ENCODE measurements at places on chromosomes 12 and 14. TPM values are rescaled to one million over a fixed set of nuclear protein-coding genes. Genes with fewer than 3 reads are reported as not detected.

- DNase-seq, result no peak
These were observed 413.6 kb downstream of the BTG1 start for GRCh38 chr12:91732086-91732485.

DNA sequence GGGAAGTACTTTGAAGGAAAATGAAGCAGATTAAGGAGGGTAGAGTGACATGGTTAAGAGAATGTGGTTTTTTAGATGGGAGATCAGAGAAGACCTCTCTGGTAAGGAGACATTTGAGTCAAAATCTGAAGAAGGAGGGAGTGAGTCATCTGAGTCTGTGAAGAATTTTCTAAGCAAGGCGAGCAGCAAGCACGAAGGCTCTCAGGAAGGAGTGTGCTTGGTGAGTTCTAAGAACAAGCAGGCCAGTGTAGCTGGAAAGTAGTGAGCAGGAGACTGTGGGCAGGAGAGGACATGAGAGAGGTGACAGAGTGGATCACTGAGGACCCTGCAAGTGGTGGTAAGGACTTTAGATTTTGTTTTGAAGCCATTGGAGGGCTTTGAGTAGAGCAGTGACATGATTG is 76.3 kb upstream of the FUT8 start:
- DNase-seq, result no peak

- no peak for DNase-seq
These were observed 78.9 kb downstream of the KDM2B start for GRCh38 chr12:121501946-121502345.

The SLC8A3 gene
- total RNA-seq, result not detected

The TOGARAM1 gene
- total RNA-seq, result 30.0 TPM

The HVCN1 gene
- total RNA-seq, result 13.4 TPM

- no peak for DNase-seq
These were observed 104.4 kb downstream of the DAD1 start for GRCh38 chr14:22484632-22485031.

The GPRC5A gene
- 13.8 TPM for total RNA-seq

DNA sequence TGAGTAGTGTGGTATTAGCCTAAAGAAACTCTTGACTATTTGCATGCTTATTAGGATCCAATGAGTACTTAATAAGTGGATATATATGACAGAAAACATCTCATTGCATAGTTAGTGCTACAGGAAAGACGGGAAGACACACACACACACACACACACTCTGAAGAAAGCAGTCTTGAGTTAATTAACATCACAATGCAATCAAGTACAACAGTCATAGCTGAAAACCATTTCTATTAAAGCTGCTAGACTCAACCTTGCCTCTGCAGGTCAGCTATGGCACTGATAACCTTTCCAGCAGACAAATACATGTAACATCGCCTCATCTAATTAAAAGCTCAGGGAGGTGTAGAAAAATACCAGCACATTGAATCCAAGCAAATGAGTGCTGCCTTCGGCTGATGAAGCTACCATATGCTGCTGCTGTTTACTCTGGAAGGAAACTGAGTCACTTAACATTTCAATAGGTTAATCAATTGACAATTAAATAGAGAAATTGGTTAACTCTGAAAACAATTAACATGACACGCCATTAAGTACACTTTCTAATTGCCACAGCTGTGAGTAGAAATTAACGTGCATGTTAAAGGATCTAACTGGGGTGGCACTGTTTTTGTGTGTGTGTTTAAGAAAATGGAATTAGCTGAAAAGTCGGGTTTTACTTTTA is 93.2 kb upstream of the OTX2 start:
- no peak for DNase-seq

DNA sequence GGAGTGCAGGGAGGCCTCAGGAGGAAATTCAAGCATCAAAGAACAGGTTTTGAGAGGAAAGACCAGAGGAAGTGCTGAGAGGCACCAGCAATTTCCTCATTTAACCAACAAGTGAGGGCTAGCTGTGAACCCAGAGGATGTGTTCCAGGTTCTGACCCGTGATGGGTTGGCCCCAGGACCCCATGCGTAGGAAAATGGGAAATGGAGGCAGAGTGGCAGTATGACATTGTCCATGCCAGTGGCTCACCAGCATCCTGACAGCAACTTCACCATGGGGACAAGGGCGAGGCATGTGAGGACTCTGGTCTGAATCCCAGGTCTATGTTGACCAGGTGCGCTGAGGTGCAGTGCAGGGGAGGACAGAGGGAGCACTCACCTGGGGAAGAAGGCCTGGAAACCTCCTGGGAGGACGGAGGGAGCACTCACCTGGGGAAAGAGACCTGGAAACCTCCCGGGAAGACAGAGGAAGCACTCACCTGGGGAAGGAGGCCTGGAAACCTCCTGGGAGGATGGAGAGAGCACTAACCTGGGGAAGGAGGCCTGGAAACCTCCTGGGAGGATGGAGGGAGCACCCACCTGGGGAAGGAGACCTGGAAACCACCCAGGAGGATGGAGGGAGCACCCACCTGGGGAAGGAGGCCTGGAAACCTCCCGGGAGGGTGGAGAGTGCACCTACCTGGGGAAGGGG is 6.7 kb upstream of the CACNA2D4 start:
- DNase-seq, result no peak

GRCh38 chr14:52835122-52835903 is 43.9 kb upstream of the GNPNAT1 start:
- DNase-seq, result no peak

DNA sequence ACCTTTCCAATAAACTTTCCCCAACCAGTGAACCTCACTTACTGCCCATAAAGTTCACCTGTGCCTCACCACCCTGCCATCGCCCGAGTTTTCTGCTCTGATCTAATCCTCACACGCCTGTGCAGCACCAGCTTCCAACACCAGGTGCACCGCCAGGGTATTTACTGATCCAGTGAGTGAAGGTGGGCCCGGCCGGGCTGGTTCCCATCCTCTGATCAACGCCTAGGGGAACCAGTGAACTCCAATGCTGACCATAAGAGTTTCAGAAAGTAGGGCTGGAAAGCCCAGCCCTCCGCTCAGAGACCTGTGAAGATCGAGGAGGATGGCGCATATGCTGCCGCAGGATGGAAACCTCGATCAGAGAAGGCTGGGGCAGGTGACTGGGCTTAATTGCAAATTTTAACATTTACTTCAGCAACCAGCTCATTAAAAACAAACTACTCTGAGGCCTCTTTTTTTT is 685 bp upstream of the MYL6B start:
- DNase-seq, result peak; percentile 58

GRCh38 chr12:7555752-7556151 is 52.2 kb upstream of the CD163 start:
- no peak for DNase-seq

DNA sequence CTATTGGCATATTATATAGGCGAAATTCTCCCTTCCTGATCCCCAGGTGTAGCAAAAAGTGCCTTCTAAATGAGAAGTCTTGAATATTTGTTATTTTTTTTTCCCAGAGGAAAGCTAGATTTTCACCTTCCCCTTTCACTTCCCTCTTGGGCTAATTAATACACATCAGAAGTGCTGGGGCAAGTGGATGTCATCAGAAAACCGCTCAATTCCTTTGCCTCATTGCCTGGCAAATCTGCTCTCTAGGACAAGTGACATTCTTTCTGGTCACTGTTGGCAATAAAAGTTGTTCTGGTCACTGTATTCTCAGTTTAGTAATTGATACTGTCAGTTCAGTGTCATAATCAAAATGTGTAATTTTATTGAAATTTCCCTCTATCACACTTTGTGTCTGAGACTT is 174.5 kb downstream of the ETNK1 start:
- DNase-seq, result no peak

GRCh38 chr12:70121562-70121961 is 121.7 kb upstream of the CNOT2 start:
- no peak for DNase-seq

- no peak for DNase-seq
These were observed 147.1 kb upstream of the SLCO1C1 start for GRCh38 chr12:20547816-20548575.

- no peak for DNase-seq
These were observed 66.0 kb downstream of the NUAK1 start for GRCh38 chr12:106072751-106073150.

DNA sequence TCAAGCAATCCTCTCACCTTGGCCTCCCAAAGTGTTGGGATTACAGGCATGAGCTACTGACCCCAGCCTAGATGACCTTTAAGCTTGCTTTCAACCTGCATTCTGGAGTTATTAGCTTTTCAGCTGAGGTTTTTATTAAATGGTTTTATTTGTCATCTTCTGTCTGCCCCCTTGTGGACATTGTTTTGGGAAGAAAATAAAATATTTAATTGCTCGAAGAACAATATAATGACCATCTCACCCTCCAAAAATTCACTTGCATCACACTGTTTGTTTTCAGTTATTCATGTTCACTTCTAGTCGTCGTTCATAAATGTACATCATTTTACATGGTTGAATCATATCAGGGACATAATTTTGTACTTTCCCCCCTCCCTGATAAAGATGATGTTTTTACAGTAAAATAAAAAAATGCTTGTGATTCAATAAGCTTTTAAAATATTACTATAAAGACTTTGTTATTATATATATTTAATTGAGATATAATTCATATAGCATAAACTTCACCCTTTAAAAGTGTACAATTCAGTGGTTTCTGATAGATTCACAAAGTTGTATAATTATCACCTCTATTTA is 10.1 kb upstream of the SPATS2 start:
- no peak for DNase-seq

GRCh38 chr12:116427200-116427930 is 131.8 kb upstream of the MAP1LC3B2 start:
- no peak for DNase-seq

- DNase-seq, result no peak
These were observed 21.4 kb upstream of the CEP170B start for GRCh38 chr14:104843442-104844305.

GRCh38 chr12:88308825-88309224 is 166.7 kb downstream of the TMTC3 start:
- no peak for DNase-seq

The OVCH1 gene
- 0.17 TPM for total RNA-seq

GRCh38 chr12:10959804-10960203 is 20.7 kb upstream of the TAS2R14 start:
- no peak for DNase-seq

DNA sequence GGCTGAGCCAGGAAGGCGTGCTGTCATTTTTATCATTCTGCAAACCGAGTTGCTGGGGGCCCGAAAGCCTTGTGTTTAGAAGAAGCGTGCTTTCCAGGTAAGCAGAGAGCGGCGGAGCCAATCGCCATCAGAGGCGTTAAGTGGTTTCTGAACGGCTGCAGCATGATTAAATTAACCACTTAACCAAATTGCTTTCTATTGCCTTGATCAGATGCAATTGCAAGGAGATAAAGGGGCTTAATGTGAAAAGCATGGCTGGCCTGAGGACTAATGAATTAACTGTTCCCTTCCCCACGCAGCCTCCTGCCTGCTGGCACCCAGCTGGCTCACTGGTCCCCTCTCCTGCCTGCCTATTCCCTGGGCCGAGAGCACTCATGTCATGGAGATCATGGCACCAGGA is 36.6 kb upstream of the CHGA start:
- DNase-seq, result no peak

DNA sequence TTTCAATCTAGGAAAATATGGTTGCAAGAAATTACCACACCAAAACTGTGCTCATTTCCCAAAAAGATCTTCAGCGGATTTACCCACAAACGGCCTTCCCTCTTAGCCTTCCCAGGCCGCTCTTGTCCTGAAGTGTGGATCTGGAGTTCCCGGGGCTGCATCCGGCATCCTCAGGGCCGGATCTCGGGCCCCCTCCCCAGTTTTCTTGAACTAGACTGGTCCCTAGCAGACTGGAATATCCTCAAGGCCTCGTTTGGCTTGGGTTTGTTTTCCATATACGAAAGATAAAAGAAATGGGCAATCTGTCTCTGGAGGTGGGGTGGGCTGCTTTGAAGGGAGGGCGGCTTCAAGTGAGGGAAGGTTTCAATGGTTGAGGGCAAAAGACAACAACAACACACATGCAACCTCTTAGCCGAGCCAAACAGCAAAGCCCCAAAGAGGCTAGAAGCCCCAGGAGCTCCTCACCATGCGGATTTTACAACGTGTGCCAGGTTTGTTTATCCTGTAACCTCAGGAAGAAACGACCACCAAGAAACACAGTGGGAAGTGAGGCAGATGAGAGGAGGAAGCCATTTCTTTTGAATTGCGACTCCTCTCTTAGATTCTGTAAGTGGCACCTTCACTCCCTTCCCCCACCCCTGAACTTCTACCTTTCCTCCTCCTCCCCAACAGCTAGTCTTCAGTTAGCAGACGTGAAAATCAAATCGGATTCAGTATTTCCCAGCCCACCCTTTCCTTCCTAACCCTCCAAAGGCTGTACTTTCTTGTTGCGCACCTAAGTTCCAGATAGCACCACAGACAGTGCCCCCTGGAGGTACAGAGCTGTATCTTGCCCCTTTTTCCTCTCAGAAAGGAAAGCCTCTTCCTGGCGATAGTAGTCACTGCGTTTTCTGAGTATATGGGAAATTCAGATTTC is 2.6 kb downstream of the MYF6 start:
- no peak for DNase-seq

- no peak for DNase-seq
These were observed 8.2 kb downstream of the TGM1 start for GRCh38 chr14:24254630-24255392.

- DNase-seq, result no peak
These were observed 21.7 kb downstream of the PPFIBP1 start for GRCh38 chr12:27545665-27546064.

The NRL gene
- 4.7 TPM for total RNA-seq

- DNase-seq, result peak; percentile 11
These were observed 75.9 kb upstream of the RGS6 start for GRCh38 chr14:71856199-71856919.

The TAS2R43 gene
- total RNA-seq, result 1.1 TPM

The LHX5 gene
- not detected for total RNA-seq

All from adrenal gland (tissue), 19 donors.